ENCODE measurements at places on chromosomes 2 and 18.

DNA sequence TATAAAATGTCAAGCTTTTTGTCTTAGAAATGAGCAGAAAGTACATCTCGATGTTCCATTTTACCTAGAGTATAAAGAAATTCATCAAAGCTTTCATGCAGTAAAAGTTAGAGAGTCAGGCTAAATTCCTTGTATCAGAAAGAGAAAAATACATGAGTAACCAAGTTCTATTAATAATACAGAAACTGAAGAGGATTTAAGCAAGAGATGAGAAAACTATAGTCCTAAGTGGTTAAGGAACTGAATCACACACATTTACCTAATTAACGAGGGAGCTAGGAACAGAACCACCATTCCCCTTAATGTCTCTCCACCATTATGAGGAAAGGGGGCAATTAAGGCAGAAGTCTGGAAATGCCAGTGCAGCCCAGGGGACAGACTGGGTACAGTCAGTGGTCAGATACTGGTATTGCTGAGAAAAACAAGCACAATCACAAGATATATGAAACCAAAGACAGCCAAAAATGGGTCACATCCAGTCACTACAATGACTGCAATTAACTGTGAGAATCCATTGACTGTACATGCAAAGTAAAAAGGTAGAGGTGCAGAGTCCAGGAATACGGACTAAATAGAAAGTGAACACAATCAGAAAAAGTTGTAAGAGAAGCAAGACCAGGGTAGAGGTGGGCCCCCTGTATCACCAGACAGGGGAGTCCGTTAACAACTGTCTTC lies 23.9 kb downstream of the MAP4K3 start:
- DNase-seq, result no peak

DNA sequence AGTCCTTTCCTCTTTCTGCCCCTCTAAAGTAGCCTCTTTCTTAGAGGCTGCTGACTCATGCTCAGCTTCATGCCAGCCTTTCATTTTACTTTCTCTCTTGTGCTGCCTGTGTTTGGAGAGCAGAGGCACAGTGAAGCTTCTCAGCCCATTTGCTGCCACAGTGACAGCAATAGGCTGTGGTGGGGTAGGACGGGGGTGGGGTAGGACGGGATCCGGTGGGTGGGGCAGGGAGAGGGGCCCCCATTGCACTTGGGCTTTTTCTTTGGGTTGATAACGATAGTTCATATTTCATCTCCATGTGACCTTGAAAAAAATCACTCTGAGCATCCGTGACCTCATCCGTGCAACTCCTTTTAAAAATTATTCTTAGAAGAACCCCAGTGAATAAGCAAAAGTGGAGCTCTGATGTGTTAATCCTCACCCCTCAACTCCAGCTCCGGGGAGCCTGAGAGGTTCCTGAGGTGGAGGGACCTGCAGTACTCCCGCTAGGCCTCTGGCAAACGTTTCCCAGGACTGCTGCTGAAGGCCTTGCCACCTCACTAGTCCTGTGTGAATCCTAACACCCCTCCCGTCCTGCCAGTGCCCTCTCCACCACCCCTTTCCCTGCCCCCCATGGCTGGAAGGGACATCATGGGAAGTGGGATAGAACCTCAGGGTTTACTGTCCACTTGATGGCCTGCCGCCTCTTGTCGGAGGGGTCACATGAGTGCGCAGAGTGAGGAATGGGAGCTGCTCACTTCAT lies 70.8 kb downstream of the INPP4A start:
- no peak for DNase-seq

DNA sequence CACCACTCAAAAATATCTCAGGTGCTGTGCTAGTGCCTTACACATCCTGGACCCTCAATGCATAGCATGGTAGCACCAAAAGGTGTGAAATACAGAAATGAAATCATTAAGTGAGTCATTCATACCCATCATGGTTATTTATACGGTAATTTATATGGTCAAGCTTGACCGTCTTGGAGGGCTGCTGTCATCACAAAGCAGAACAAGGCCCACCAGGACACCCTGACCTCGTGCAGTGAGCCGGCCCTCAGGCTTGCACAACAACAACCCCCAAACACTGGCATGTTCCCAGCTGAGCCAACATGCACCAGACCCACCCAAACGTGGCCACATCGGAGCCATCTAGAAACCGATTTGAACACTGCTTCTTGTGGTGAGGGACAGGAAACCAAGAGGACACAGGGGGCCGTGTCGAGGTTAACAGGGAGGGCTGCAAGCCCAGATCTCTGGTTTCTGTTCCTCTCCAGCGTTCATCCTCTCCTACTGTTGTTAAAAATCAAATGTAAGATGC lies 378.5 kb upstream of the ID2 start:
- DNase-seq, result peak; percentile 23

DNA sequence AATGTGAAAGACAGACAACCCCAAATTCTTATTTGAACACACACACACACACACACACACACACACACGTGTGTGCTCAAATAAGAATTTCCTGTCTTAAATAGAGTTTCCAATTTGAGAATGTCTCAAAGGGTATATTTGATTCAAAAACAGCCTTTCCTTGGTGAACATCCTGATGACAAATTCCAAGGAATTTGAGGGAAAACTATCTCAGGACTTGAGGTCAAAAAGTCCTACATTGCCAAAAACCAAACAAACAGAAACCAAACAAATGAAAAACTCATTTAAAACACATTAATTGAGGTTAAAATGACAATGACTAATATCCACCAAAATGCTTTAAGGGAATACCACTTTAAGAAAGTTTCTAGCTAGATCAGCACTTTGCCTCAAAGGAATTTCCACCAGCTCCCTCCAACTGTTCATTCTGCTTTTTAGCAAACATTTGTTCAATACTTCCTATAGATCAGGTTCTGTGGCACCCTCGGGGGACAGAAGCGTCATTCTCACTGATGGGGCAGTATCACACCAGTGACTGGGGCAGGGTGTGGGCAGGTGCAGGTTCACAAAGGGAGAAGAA lies 232.1 kb upstream of the TRIB2 start:
- DNase-seq, result no peak

DNA sequence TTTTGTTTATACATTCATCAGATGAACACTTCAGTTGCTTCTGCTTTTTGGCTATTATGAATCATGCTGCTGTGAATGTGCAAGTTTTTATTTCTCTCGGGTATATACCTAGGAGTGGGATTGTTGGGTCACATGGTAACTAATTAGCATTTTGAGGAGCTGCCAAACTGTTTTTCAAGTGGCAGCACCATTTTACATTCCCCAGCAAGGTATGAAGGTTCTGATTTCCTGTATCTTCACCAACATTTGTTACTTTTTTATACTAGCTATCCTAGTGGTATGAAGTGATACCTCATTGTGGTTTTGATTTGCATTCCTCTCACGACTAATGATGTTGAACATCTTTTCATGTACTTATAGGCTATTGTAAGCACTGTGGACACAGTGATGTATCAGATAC lies 53.9 kb downstream of the DYNC1I2 start:
- DNase-seq, result no peak

DNA sequence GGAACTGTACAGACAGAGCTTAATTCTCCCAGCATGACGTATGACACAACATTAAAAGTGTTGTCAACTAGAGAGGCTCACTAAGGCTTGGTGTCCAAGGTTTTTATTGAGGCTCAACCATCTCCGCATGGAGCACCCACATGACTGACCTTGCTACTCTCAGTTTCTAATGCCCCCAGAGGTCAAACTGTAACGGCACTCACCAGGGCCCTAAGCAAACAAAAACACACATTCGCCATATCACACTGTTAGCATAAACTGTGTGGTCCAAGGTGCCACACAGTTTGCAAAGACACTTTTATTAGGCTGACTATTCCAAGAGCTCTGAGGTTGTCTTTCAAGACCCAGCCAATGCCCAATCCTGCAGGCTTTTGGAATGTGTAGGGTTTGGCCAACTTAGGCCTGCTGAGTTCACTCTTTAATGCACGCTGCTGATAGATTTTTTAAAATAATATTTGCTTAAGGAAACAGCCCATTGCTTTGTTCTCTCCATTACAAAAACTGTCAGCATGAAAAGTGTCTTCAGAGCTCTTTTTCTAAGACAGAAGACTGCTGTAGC lies 114.9 kb downstream of the DSC3 start:
- no peak for DNase-seq

GRCh38 chr18:27966881-27967280 lies 210.0 kb downstream of the CDH2 start:
- DNase-seq, result no peak

- DNase-seq, result peak; percentile 73
Measured at GRCh38 chr2:190718652-190719526, 70.0 kb downstream of the NAB1 start.

DNA sequence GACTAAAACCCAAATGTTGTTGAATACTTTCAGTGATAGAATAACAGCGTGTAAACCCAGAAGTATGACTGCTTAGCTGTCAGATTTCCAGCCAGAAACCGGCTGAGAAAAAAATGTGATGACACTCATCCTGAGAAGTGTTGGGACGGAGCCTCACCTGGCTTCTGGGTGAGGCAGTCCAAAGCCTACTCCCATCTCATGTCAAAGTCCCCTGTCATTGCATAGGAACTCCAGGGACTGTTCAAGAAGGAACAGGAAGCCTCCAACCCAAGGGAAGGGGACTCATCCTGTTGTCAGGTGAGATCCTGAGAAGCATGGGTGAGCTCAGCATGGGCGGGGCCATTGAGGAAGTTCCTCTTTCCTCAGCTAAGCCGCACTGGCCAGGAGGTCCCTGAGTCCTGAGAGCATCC lies 11.3 kb upstream of the CHRNA1 start:
- DNase-seq, result no peak
